ENCODE measurements at places on chromosomes 11 and 22.

GRCh38 chr11:10503221-10503620 is 37.8 kb downstream of the RNF141 start:
- no peak for DNase-seq

DNA sequence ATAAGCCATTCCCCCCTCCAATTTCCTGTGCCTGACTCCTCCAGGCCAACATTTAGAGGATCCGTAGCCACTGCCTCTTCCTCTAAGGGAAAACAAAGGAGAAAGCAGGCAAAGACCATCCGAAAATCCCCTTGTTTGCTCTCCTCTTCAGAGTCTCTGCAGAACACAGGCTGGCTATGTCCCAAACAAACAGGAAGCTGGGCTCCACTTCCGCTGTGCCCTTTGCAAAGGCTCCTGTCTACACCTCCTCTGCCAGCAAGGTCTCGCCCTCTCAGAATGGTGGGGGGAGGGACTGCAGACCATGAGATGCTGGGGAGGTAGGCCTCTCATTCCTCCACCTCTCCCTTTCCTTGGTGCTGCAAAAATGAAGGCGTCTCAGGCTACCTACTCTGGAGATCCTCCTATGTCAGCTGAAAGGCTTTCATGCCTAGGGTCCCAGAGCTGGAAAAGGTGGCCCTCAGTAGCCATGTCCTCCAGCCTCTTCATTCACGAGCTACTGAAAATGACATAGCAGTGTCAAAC is 596.2 kb downstream of the BUD13 start:
- DNase-seq: no peak

- no peak for DNase-seq
Measured at GRCh38 chr22:25202290-25202921, 2.7 kb downstream of the CRYBB3 start.

- no peak for DNase-seq
Measured at GRCh38 chr11:1074244-1075221, at the start of gene MUC2. MUC2 (plus strand) TSS chr11:1074874.

- DNase-seq: peak; percentile 18
Measured at GRCh38 chr22:44452531-44453420, 45.3 kb downstream of the RTL6 start.

DNA sequence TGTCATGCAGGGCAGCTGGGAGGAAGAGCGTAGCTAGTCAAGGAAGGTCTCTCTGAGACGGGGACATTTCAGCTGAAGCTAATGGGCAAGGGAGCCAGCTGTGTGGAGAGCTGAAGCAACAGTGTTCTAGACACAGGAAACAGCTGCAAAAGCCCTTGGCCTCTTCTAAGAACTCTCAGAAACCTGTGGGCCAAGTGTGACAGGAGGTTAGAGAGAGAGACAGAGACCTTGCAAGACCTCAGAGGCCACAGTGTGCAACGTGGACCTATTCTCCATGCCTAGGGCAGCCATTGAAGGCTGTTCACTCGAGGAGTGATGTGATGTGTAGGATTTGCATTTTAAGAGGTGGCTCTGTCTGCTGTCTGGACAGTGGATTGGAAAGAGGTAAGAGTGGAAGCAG is 48.7 kb upstream of the TNRC6B start:
- DNase-seq: no peak

DNA sequence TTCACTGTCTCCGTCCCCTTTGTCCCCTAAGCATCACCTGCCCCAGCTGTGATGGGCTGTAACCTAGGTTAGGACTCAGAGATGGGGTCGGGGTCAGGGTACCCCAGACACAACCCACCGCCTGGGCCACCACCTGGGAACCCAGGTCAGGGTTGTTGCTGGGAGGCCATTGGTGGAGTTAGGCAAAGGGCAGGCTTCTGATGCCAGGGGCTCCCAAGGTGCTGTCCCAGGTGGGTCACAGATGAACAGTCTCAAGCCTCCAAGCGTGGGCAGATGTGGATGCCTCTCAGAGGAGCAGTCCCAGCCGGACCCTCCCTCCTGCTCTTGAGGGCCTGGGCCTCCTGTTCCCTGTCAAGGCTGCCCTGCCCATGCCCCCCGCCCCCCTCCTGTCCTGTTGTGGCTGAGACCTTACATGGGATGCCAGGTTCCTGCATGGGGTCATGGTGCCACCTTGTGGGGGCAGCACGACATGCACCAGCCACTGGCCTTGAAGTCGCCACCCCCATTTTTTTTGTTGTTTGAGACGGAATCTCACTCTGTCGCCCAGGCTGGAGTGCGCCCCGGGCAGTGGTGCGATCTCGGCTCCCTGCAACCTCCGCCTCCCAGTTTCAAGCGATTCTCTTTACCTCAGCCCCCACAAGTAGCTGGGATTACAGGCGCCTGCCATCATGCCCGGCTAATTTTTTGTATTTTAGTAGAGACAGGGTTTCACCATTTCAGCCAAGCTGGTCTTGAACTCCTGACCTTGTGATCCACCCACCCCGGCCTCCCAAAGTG is 12.1 kb downstream of the GATD1 start:
- DNase-seq: no peak

GRCh38 chr11:69704508-69705253 is 859 bp upstream of the FGF19 start:
- peak; percentile 11 for DNase-seq

DNA sequence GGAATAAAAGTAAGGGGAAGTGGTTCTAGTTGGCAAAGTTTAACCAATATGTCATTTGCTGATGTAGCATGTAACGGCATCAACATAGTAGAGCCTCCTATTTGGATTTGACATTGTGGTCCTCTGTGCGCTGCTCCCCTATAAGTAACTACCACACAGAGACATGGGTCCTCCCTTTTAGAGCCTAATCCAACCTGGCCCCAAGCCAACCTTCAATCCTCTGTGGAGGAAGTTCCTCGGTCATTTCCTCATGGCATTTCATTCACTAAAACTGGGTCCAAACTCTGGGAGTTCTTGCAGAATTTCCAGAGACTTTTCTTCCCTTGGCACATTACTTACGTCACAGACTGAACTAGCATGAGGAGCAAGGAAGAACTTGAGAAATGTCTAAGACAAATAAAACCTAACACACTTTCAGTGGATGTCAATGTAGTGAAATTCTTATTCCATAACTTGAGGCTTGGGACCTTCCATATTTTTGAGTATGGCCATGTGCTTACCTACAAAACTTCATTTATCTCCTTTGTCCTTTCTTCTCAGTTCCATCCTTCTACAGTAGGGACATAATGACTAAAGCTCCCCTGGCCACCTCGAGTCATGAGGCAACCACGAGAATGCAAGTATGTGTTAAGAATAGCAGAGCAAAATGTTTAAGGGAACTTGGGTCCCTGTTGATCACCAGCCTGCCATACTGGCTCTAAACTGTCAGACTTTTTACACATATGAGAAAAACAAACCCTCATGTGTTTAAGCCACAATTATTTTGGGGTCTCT is 34.7 kb downstream of the MMP20 start:
- DNase-seq: no peak

- no peak for DNase-seq
Measured at GRCh38 chr11:18248561-18248960, at the start of gene SAA2. SAA2 (minus strand) TSS chr11:18248668; CDS start chr11:18248011, 657 bp downstream.

DNA sequence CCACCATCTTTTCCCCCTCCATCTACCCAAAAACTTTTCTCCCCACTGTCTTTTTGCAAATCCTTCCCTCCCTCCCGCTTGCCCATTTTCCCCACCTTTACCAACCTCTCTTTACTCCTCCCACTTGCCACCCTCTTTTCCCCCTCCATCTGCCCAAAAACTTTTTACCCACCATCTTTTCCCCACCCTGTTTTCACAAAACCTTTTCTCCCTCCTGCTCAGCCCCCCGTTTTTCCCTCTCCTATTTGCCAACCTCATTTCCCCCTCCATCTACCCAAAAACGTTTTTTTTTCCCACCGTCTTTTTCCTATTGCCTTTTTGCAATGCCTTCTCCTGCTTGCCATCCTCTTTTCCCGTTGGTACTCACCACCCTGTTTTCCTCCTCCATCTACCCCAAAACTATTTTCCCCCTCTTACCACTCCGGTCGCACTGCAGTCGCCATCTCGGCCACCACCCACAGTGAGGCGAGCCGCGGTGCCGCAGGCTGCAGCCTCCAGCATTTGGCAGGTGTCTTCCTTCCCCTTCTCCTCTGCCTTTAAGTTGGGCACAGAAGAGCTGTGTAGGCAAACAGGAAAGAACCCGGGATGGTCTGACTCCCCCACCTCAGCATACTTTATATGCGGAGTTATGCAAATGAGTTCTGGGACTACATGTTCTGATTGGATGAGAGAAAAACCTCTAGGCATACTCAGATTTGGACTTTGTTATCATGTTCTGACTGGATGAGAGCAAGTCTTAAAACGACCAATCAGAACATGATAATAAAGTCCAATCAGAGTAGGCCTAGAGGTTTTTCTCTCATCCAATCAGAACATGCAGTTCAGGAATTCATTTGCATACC is 121.2 kb upstream of the VPREB1 start:
- DNase-seq: no peak

DNA sequence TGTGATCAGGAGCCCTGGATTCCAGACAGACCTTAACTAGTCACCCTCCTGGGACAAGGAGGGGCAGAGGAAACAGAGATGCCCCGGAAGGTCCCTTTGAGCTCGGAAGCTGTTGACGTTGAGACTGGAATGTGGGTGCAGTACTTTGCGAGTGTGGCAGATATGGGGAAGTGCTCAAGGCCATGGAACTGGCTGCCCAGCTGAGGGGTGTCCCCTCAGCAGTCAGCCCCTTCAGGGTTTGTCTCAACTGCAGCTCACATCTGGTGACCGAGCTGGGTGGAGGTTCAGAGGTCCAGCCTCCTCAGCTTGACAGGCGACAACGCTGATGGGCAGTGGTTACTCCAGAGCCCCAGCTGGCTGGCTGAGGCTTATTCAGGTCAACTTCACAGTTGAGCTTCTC is 150.3 kb upstream of the SNX19 start:
- no peak for DNase-seq

DNA sequence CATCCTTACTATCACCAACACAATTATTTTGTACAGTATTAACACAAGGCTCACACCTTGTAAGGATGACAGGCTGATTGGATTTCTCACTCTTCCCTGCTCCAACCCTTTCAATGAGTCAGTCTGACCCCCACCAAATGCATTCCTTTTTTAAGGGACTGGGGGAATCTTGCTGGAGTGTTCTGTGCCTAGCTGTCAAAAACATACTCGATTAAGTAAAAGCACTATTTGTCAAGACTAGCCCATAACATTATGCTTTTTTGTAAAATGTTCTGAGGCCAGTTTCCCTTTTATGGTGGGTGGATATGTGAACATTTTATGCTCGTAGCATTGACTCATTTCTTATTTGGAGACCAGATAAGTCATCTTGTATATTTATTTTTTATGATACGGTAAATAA is 87.2 kb downstream of the PDHX start:
- DNase-seq: no peak

DNA sequence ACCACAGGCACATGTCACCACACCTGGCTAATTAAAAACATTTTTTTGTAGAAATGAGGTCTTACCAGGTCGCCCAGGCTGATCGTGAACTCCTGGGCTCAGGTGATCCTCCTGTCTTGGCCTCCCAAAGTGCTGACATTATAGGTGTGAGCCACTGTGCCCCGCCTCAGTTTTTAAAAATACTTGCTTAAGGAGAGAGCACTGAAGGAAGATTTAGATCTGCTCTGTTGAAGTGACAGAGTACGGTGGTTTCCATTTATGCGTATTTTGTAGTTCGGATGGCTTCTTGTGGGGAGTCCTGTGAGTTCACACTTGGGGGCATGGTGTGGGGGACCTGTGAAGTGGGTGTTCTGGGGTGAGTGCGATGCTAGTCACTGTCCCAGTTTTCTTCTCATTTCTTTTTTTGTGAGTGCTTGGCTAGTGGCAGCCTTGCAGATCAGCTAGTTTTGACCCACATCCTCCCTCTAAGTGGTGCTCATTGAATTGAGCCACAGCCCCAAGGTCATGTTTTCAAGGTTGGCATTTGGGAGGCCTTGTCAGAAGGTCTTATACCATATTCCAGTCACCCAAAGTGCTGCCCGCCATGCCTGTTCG is 31.5 kb downstream of the PTPRJ start:
- DNase-seq: no peak

DNA sequence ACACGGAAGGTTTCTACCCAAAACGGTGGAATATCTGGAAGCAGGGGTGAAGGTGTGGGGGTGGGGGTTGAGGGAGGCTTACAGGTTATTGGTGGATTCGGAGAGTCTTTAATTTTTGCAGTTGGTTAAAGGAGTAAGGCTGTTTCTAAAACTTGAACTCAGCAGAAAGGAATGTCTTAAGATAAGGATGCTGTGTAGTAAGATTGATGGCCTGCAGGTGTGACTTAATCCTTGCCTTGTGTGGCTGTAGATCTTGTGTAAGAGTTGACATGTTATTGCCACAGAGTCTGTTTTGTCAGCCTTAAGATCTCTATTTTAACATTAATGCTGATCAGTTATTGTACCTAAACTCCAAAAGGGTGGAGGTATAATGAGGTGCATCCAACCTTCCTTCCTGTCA is 16.4 kb upstream of the OR6M1 start:
- no peak for DNase-seq

- no peak for DNase-seq
Measured at GRCh38 chr11:60367009-60367408, 11.3 kb upstream of the MS4A7 start.

GRCh38 chr11:125071435-125071834 is 8.3 kb downstream of the SLC37A2 start:
- no peak for DNase-seq

- no peak for DNase-seq
Measured at GRCh38 chr22:26977741-26978376, 320.5 kb downstream of the MIAT start.

GRCh38 chr22:17115236-17115635 is 5.9 kb downstream of the TMEM121B start:
- no peak for DNase-seq

- no peak for DNase-seq
Measured at GRCh38 chr11:84981301-84981700, 645.8 kb downstream of the DLG2 start.

DNA sequence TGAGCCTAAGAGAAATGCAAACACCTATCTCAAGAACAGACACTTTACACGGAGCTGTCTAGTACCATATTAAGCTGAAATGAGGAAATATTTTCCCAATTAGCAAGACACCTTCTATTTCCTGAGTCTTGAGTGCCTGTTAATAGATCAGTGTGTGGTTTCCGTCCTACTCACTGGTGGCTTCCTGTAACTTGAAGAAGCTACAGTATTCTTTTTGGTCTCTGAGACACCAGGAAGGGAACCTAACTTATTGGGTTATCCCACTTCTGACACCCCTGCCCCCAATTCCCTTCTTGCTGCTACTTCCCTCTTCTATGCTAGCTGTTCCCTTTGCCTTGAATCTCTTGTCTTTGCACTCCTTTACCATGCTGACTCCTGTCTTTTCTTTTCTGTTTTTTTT is 92.7 kb downstream of the FDX1 start:
- no peak for DNase-seq

DNA sequence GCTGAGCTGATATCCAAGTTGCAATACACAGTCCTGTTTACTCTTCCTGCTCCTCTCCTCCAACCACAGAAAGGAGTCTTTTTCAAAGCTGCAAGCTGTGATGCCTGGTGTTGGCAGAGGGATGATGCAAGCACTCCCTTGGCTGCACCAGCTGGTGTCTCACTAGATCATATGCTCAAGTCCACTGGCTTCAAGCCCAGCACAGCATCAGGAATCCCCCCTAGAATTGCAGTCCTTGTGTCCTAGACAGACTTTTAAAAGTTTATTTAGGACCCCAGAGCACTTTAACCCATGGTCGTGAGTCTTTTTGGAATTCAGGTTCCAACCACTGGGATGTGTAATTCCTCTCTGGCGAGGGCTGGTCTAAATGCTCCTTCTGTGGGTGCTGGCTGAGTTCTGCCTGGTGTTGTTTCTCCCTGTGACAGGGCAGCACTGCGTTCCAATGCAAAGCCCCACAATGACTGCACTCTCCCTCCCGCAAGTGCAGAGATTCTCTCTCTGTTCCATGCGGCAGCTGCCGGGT is 1.9 kb upstream of the HEPN1 start:
- DNase-seq: no peak

Measured in NCI-H526 treated with DMSO at 0.1 percent for 48 hours (cell line).